ENCODE measurements at places on chromosomes 3 and 15. TPM values are rescaled to one million over a fixed set of nuclear protein-coding genes. Genes with fewer than 3 reads are reported as not detected.

DNA sequence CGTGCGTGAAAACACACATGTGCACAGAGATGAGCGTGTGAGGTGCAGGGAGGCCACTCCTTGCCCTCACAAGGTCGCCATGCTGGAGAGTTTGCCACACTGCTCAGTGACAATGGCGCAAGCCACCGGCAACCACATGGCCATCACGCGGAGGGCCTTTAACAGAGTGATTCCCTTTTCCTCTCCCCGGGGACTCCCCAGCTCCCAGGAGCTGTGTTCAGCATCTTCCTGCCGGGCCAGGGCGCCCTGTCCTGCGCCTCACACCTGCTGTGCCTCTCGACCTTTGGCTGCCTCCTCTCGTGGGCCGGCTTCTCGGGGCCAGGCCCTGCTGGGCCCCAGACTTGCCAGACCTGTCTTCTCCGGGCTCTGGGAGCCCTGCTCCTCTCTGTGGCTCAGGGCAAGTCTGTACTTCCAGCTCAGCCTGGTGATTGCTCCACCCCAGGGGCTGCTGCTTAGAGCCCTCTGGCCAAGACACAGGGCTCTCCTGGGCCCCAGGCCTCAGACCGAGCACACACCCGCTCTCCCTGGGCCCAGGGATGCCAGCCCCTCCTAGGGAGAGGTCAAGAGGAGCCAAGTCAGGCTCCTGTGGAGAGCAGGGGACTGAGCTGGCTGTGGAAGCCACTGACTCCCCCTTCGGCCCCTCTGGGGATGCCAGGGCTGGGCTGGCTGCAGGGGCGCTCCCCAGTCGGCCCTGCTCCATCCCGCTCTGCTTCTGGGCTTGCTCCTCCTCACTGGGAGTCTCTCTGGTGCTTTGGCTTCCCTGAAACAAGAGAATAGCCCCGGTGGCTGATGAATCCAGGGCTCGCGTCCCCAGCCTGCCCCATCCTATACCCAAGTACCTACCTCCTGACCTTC lies 5.6 kb downstream of the CCDC9B start:
- no peak overlapping the region for H3K4me3 ChIP-seq
- DNase-seq = no peak
- no peak overlapping the region for H3K27ac ChIP-seq
- peaks cover 9% of the 10 kb centered on the region for H3K4me1 ChIP-seq

- H3K4me1 ChIP-seq = peaks cover 60% of the 10 kb centered on the region
- no peaks in the 10 kb centered on the region for H3K27me3 ChIP-seq
- H3K4me3 ChIP-seq = peak overlapping the region; percentile 75
- DNase-seq = peak; percentile 95
- H3K36me3 ChIP-seq = peaks cover 3% of the 10 kb centered on the region
These were observed 27.3 kb downstream of the STARD5 start for GRCh38 chr15:81296673-81297072.

DNA sequence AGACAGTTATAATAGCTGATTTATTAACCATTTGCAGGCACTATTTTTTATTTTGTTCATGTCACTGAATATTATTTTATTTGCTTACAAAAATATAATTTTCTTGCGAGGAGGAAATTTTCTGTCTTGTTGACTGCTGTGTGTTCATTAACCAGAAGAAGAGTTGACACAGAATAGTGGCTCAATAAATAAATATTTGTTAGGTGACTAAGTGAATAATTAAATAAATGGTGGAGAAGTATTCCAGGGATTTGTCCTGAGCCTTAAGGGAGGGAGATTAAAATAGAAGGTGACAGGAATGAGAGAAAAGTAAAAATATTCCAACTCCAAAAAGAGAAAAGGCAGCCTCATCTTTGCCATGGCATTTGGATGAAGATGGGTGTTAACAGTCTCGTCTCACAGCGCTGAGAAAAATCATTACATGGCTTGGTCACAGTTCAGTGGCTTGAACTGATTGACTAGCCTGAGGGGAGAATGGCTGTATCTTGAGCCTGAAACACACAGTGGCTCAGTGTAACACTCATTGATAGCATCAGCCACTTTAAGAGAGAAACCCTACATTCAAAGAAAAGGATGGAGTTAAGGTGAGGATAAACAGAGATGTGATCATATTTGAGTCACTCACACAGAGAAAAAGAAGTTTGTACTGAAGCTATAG lies 449.9 kb upstream of the NAALADL2 start:
- H3K27me3 ChIP-seq = no peaks in the 10 kb centered on the region
- no peak for DNase-seq
- H3K4me3 ChIP-seq = no peak overlapping the region
- H3K4me1 ChIP-seq = no peaks in the 10 kb centered on the region
- no peak overlapping the region for H3K27ac ChIP-seq

- no peak overlapping the region for H3K27ac ChIP-seq
- peak overlapping the region; percentile 72 for H3K4me3 ChIP-seq
- no peaks in the 10 kb centered on the region for H3K36me3 ChIP-seq
- no peaks in the 10 kb centered on the region for H3K4me1 ChIP-seq
- H3K27me3 ChIP-seq = peaks cover 9% of the 10 kb centered on the region
- DNase-seq = no peak
These were observed 489 bp downstream of the CSPG5 start for GRCh38 chr3:47578119-47578632.

DNA sequence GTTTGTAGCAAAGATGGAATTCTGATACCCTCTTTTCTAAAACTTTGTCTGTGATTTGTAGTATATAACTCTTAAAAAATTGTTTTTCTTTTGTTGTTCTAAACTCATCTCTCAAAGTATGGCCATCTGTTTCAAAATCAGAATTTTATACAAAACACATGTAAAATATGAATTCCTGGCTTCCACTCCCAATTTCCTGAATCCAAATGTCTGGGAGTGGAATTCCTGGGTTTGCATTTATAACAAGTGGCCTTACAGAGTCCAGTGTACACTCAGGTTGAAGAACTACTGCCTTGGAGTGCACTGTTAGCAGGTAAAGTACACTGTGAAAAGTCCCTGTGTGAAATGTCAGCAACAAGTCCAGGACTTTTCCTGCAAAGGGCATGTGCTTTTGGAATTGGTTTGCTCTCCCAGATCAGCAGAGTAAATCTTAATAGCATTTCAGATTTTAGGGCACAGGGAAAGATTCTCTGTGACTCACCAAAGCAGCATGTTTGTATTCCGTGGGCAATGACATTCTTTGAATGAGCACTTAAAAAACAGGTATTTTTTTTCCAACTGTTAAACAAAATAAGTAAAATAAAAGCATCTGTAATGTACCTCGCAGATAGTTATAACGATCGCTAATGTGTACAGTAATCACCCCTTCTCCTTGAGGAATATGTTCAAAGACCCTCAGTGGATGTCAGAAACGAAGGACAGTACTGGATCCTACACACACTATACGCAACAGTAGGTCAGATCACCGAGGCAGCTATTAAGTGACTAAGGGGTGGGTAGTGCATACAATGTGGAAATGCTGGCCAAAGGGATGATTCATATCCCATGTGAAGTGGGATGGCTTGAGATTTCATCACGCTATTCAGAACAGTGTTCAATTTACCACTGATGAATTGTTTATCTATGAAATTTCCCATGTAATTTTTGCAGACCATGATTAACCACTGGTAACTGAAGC lies 2.0 kb upstream of the CLDN16 start:
- no peak overlapping the region for H3K27ac ChIP-seq
- H3K4me1 ChIP-seq = no peaks in the 10 kb centered on the region
- H3K4me3 ChIP-seq = no peak overlapping the region
- DNase-seq = no peak
- H3K27me3 ChIP-seq = no peaks in the 10 kb centered on the region

GRCh38 chr3:20648921-20649381 lies 462.9 kb upstream of the SGO1 start:
- no peak overlapping the region for H3K4me3 ChIP-seq
- H3K36me3 ChIP-seq = no peaks in the 10 kb centered on the region
- no peak for DNase-seq

The CD200R1 gene
- 0.31 TPM for polyA plus RNA-seq

The CLDN16 gene
- 3.8 TPM for polyA plus RNA-seq

The DISP2 gene
- polyA plus RNA-seq = not detected

The SLC12A8 gene
- 31.5 TPM for polyA plus RNA-seq

The U2SURP gene
- 156 TPM for polyA plus RNA-seq

Data from GM12878 (cell line).